ENCODE measurements at places on chromosomes 5 and 9. TPM values are rescaled to one million over a fixed set of nuclear protein-coding genes. Genes with fewer than 3 reads are reported as not detected.

- DNase-seq, result no peak
Observed at GRCh38 chr9:26243726-26244125, 565.5 kb upstream of the TUSC1 start.

GRCh38 chr9:98359569-98359968, 104.1 kb upstream of the TBC1D2 start:
- no peak for DNase-seq

The PLPP7 gene
- polyA plus RNA-seq, result not detected

The SH3RF2 gene
- polyA plus RNA-seq, result not detected

DNA sequence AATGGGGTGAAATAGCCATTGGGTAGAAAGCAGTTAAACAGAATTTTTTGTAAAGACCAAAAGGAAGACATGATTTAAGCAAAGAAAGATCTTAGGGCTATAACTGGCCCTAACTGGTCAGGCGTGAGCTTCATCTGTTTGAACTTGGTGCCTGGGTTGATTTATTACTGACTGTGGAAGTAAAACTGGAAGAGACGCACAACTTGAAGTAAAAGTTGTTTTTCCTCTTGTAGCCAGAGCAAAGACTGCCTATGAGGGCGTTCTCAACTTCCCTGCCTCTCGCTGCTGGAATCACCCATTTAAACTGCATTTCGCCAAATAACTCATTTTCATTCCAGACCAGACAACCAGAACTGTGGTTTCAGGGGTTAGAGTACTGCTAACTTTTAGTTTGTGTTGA, 1.5 kb downstream of the THBS4 start:
- DNase-seq, result no peak

The BSPRY gene
- 0.24 TPM for polyA plus RNA-seq

DNA sequence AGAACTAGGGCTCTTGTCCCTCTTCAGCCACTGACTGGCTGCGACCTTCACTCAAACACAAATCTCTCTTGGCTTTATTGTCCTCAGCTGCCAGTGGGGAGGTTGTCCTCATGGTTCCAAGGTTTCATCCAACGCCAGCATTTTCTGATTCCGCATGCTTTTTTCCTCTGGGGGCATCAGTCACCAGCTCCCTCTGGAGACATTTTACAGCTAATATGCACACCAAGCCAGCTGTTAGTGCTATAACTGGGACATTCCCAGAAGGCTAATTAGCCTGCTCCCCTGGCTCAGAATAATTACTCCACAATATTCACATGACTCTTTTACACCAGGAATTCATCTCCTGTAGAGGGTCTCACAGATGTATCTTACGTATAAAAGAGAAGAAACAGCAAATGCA, 193.6 kb upstream of the ANKRD55 start:
- DNase-seq, result no peak

GRCh38 chr5:73284220-73284795, 111.3 kb downstream of the TMEM174 start:
- no peak for DNase-seq

- DNase-seq, result no peak
Observed at GRCh38 chr5:14708551-14708950, 44.0 kb downstream of the OTULIN start.

The CHSY3 gene
- polyA plus RNA-seq, result not detected

The ADAMTS16 gene
- not detected for polyA plus RNA-seq

DNA sequence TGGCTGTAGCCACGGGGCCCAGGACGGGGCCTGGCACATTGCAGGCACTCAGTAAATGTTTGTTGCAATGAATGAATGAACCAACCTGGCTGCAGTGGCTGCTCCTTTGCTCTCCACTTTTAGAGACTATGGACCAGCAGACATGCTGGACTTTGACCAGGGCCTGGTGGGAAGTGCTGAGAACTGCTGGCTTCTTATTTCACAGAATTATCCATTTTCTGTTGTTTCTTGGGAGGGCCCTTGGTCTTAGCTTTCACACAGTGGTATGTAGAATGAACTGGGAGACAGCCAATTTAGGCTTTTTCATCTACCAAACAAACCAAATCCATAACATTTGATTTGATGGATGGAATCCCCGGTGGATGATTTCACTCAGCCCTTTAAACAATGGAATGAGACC, 78.0 kb upstream of the LHFPL2 start:
- DNase-seq, result no peak

DNA sequence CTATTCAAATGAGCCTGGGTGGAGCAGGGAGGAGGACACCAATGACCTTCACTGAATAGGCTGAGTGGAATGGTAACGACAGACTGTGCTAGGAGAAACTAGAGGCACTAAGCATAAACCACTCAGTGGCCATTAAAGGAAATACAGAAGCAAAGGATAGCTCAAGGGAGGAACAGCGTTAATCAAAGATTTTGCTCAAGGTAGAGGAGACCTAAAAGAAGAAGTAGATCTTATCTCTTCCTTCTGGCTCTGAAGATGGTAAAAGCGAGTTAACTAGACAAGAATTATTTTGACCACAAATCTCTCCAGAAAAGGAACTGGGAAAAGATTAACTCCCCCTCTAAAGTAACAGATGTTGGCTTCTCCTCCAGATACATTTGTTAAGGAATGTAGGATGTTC, 299.6 kb downstream of the EPB41L4A start:
- DNase-seq, result no peak

- no peak for DNase-seq
Observed at GRCh38 chr5:59532979-59533729, 360.4 kb downstream of the PDE4D start.

GRCh38 chr9:89080193-89080592, 88.9 kb downstream of the S1PR3 start:
- no peak for DNase-seq

- no peak for DNase-seq
Observed at GRCh38 chr5:25688156-25688555, 1043.4 kb upstream of the CDH10 start.

GRCh38 chr5:88860501-88860900, 22.5 kb downstream of the MEF2C start:
- DNase-seq, result no peak

DNA sequence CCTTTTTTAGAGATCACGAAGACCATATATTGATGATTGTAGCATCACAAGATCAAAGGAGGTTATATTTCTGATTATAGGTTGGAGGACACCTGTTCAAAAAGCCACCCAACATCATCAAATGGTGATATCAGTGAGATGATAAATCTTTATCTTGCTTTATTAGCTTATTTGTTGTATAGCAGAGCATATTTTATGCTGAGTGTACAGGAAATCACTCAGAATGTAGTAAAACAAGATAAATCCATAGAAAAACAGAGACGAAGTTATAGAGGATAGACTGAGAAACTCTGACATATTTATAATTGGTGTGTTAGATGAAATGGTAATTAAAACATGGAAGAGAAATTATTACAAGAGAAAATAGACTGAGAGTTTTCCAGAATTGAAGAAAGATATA, 69.8 kb upstream of the DMAC1 start:
- DNase-seq, result no peak

DNA sequence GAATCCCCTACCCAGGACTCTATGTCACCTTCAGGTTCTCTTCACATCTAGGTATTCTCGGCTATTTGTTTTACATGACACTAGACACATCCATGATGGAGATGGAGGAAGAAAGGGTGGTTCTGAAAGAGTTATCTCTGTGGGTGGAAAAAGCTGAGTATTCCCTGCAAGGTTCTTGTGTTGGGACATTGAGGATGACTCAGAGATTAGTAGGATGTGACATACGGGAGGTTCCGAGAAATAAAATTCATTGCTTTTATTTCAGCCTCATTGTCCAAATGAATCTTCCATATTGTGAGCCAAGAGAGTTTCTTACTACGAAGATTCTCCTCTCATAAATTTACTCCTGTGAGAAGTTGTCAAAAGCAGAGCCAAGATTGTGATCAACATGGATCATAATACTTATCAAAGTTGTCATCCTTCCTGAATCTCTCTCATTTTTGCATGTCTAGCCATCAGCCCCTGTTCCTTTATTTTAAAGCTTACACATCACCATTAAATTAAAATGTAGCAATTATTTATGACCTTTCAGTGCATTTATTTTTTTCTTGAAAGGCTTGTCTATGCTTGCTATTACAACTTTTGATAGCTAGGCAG, 370.0 kb downstream of the PSAT1 start:
- DNase-seq, result no peak

The LECT2 gene
- polyA plus RNA-seq, result not detected

The PRSS3 gene
- not detected for polyA plus RNA-seq

GRCh38 chr9:129318121-129319075, 140.3 kb upstream of the IER5L start:
- no peak for DNase-seq

DNA sequence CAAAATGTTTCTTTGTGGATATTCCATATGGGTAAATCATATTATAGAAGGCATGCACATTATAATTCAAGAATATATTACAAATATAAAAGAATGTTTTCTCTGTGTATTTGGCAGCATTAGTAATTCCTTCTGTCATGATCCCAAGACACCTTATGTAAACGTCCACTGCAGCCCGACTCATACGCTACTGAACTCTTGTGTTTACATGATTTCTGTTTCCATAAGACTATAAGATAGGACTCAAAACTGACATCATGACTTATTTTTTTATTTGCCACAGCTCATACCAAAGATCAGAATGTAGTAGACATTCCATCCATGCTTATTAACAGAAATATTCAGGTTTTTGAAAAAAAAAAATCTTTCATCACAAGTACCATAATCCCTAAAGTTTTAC, 234.1 kb downstream of the AP3B1 start:
- DNase-seq, result no peak

The IRX2 gene
- not detected for polyA plus RNA-seq

- no peak for DNase-seq
Observed at GRCh38 chr9:77015327-77016048, 4.0 kb upstream of the FOXB2 start.

- no peak for DNase-seq
Observed at GRCh38 chr5:75457691-75458090, 53.7 kb downstream of the CERT1 start.

DNA sequence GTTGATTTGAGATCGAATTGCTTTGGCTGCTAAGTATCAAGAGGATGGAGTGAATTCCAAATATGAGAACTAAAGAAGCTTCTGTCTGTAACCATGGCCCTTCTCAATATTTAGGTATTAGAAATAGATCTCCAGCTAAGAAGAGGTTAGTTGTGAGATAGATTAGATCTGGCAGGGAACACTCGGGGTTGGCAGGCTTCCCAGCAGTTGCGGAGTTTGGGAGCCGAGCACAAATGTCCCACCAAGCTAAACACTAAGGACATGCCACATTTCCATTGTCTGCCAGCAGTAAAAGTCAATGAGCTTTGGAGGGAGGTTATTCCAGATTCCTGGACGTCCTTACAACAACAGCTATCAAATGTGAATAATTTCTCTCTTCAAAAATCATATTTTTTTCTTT, 85.8 kb downstream of the TAF11L14 start:
- no peak for DNase-seq

GRCh38 chr5:67432606-67433005, 236.0 kb upstream of the CD180 start:
- DNase-seq, result no peak

DNA sequence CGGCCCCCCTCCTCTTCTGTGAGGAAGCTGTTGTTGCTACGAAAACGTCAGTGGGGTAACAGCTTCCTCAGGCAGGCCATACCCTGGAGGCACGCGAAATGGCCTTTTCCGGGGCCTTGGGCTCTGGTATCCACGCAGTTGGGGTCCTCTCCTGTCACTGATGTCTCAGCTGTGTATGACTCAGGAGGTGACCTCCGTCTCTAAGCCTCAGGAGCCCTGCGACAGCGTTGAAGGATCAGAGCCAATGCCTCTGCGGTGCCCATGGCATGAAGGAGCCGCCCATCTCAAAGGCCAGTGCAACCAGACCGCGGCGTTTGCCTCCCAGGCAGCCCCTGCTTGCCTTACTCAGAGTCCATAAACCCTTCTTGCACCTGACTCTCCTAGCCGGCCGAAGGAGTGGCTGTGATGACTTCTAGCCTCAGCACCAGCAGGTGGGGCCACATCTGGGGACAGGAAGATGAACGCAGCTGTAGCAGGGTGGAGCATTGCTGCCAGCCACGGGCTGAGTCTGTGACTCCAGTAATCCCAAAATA, 1.0 kb upstream of the MXD3 start:
- no peak for DNase-seq

GRCh38 chr5:75614176-75614575, 2.9 kb downstream of the ANKDD1B start:
- DNase-seq, result no peak

The PCDHGB7 gene
- not detected for polyA plus RNA-seq
